Skeletal muscle cell (primary cell): ENCODE measurements at places on chromosomes 7 and 10.

DNA sequence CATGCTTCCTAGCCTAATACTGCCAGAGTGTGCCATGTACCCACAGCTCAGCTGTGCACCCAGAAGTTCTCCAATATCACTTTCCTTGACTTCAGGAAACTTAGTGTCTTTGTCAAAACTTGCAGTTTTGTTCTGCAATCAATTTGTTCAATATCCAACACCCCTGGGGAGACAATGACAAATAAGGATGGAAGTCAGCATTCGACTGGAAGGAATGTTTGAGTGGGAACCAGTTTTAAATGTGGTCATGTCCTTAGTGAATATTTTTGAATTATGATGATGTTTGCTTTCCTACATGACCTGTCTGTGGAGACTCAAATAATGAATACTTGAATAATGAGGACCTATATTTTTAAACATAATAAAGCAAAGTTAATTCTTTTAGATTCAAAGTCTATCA, 112.0 kb downstream of the ANK3 start:
- DNase-seq, result no peak

DNA sequence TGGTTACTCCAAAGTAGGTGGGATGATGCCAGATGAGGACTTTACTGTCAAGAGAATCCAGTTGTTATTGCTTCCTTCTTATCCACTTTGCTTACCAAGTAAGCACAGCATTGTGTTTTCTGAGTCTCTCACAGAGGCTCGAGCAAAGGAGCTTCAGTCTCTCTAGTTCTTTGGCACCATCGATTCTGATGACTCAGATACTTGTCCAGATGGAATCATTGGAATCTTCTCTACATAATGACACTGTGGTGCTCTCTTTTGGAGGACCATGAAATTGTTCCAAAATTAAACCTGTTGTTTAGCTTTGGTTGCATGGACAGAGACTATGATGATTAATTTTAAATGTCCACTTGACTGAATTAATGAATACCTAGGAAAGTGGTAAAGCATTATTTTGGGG, 132.6 kb downstream of the NXPH1 start:
- DNase-seq, result no peak

GRCh38 chr10:117710181-117710798, 167.7 kb downstream of the EMX2 start:
- no peak for DNase-seq

DNA sequence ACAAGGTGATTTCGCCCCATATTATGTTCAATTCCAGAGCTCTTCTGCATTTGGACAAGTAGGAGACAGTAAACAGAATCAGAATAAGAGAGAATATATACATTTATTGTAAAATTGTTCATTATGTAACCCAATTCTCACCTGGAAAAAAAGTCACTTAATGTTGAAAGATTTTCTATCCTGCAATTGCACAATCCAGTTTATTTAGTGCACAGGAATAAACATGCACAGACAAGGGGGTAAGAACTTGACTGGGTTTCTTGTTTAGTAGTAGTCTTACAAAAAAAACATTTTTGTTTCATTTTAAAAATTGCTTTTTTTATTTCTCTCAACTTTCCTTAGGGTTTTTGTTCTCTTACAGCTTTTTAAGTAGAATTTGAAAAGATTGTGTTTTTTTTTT, 126.6 kb downstream of the SAMD9 start:
- DNase-seq, result no peak

- DNase-seq, result no peak
Observed at GRCh38 chr7:120993553-120994191, 5.2 kb downstream of the CPED1 start.

GRCh38 chr10:80356563-80356988, at the start of the genes DYDC1 and DYDC2:
TSS of gene DYDC1 (minus strand) at chr10:80356755. CDS start at chr10:80352601, 4,154 bp downstream.
TSS of gene DYDC2 (plus strand) at chr10:80356781. CDS start at chr10:80362444, 5,663 bp downstream.
- DNase-seq, result no peak

GRCh38 chr10:16545116-16545736, 23.5 kb upstream of the C1QL3 start:
- DNase-seq, result no peak

- DNase-seq, result no peak
Observed at GRCh38 chr10:114388275-114388674, 16.0 kb downstream of the AFAP1L2 start.

GRCh38 chr10:27696466-27696865, 49.2 kb downstream of the MKX start:
- DNase-seq, result no peak

DNA sequence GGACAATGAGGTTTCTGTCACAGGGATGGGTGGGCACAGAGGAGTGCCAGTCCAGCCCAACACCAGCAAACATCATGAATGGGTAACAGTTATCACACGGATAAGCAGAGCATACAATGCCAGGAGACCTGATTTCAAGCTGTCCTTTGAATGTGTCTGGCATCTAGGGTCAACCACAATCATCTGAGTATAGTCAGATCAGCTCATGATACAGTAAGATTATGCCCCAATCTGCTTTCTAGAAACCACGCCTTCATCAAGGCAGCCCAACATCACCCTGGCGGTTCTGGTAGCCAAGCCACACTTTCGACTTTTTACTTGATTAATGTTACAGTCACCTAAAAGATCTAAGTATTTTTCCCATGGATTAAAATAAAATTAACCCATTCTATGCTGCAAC, 10.5 kb downstream of the FAM171A1 start:
- DNase-seq, result no peak

GRCh38 chr7:77335581-77335980, 80.6 kb downstream of the GSAP start:
- no peak for DNase-seq

DNA sequence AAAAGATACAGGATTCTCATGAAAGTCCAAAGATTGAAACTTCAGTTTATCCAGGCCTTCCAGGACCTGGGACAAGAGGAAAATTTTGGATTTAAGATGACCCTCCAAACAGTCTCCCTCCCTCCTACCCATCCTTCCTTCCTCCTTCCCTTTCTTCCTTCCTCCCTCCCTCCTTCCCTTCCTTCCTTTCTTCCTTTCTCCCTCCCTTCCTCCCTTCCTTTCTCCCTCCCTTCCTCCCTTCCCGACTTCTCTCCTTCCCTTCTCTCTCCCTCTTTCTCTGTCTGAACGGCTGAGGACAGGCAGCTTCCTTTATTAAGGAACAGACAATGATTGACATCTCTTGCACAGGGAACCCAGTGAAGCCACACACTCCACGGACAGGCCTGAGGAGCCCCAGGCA, 23.3 kb downstream of the SFTPD start:
- no peak for DNase-seq

- DNase-seq, result peak; percentile 9
Observed at GRCh38 chr7:155456738-155457543, 988 bp upstream of the EN2 start.

GRCh38 chr10:105875050-105875449, 1234.0 kb downstream of the SORCS3 start:
- DNase-seq, result no peak

- no peak for DNase-seq
Observed at GRCh38 chr7:130500463-130500862, 8.6 kb downstream of the MEST start.

- peak; percentile 17 for DNase-seq
Observed at GRCh38 chr10:12081879-12082557, 13.3 kb downstream of the DHTKD1 start.

DNA sequence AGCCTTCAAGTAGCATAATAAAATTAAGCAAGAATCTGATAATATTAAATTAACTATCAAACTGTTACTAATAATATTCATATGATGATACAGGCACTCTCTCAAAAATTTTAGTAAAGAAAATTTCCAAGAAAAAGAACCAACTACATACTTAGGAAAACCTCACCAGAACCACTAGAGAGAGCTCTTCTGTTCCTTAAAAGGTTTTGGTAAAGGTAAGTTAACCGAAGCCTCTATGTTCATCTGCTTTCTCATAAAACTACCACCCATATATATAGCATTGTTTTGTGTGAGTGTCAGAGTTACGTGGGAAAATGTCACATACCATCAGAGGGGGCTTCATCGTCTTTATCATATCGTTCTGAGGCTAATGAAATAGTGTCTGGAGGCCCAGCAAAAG, 20.7 kb downstream of the SKAP2 start:
- no peak for DNase-seq

- no peak for DNase-seq
Observed at GRCh38 chr7:16791905-16792698, 12.7 kb downstream of the AGR2 start.

DNA sequence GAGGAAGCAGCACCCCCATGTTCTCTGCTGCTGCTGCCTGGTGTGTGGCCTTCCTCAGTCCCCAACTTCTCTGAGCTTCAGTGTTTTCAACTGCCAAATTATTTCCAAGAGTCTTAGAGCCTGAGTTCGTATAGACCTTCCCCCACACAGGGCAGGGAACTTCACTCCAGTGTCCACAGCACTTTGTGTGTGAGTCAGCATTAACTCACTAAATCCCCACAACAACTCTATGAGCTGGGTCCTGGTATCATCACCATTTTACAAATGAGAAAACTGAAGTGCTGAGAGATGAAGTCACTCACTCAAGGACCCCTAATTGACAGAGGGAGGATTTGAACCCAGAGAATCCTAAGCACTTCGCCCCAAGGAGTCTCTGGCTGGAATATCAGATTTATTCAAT, 48.3 kb downstream of the ADCYAP1R1 start:
- no peak for DNase-seq

GRCh38 chr10:93711891-93712290, 9.5 kb upstream of the FRA10AC1 start:
- peak; percentile 18 for DNase-seq

DNA sequence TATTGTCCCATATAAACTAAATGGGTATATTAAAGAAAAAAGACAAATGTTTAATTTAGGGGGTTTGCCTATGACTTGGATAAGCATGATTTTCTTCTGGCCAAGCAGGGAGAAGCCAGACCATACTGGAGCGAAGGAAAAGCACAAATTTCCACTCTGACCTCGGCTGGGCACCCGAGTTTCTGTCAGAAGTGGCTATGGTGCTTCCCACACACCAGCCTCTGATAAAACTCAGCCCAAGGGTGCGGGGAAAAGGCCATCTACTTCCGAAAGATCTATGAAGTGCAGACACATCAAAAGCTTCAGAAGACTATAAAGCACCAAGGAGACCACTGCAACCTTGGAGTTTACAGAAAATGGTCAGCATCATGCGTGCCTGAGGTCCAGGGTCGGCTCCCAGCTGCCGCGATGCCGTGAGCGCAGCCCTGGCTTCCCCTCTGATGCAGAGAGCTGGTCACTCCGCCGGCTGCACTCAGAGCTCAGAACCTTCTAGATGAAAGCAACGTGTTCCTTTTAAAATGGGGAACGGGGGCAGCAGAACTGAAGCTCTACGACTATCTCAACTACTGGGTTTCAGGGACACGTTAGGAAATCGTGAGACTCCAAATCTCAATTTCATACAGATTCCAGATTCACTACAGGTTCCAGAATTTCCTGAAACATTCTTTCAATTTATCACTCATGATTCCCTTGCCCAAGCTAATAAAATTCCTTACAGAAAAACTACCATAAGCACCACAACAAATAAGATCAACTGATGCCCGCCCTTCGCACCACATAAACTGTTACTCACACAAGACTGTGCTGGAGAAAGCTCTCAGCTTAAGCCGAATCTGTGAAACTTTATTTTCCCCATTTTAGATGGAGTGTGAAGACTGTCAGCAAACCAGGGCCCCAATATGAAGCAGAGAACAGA, 84.5 kb downstream of the DIP2C start:
- DNase-seq, result no peak

DNA sequence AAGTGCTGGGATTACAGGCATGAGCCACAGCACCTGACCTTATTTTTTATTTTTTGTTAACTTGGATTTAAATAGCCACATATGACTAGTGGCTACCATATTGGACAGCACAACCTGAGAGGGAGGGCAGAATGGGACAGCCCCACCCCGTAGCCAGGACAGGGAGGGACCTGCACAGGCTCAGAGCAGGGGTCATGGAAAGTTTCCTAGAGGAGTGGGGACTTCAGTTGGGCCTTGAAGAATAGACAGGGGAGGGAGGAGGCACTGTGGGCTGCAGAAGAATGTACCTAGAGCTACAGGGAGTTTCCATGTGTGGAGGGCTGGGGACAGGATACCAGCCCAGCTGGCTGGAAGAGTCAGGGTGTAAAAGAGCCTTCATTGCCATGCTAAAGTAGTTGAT, 8.8 kb downstream of the TRIM8 start:
- no peak for DNase-seq

- DNase-seq, result no peak
Observed at GRCh38 chr7:159117366-159118196, 27.1 kb downstream of the VIPR2 start.

- no peak for DNase-seq
Observed at GRCh38 chr7:80842022-80842790, 76.6 kb downstream of the SEMA3C start.

GRCh38 chr7:22267930-22268615, 88.9 kb downstream of the RAPGEF5 start:
- no peak for DNase-seq

- DNase-seq, result no peak
Observed at GRCh38 chr7:47830015-47830414, 118.3 kb downstream of the PKD1L1 start.

DNA sequence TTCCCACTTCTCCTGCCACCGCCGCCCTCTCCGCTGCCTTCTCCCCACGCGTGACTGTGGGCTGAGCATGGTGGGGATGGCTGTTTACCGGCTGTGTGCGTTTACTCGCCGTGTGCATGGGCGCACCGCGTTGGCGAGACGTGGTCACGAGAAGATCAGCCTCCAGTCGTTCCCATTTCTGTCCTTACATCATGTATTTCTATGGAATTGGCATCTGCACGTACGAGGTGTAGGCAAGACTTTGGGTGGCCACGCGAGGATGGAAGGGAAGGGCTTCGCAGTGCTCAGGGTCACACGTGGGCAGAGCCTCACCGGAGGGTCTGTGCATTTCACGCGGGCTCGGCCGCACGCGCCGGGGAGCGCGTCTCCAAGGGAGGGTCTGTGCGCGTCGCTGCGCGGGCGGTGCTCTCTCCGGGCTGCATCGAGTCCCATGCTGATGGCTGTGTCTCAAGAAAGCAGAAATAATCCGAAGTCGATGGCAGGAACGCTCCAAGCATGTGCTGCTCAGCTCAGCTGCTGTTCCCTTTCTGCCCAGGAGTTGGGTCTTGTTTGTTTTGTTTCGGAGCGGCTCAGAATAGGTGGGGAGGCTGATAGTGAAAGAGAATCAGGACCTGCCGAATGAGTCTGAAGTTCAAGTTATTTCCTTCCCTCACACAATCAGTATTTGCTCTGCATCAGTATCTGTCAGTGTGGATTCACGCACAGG, 973 bp downstream of the CAMK1D start:
- DNase-seq, result no peak

DNA sequence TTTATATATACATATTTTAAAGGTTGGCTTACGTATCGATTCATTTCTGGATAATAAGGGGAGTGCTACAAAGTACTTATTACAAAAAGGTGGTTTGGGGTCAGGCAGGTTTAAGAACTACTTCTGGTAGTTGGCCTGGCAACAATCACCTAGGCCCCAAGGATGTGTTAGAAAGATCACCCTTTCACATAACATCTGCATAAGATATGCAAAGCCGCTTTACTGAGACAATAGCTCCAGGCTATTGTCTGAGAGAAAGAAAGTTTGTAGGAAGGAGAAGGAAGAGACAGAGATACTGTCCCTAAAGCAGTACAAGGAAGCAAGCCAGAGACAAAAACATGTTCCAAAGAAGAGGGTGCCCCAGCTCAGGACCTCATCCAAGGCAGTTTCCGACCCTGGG, 6.2 kb downstream of the PAXIP1 start:
- no peak for DNase-seq
